ENCODE measurements at places on chromosomes 6 and 20.
A peak's percentile ranks its signal among the peaks of the same experiment; 100 is the strongest.

- no peak for DNase-seq
These were observed 246.9 kb downstream of the SOX4 start for GRCh38 chr6:21840428-21840827.

GRCh38 chr20:59573837-59574236, 30.5 kb upstream of the PHACTR3 start:
- DNase-seq, result peak; percentile 63

- no peak for DNase-seq
These were observed 763.5 kb upstream of the MAP3K7 start for GRCh38 chr6:91350146-91350908.

DNA sequence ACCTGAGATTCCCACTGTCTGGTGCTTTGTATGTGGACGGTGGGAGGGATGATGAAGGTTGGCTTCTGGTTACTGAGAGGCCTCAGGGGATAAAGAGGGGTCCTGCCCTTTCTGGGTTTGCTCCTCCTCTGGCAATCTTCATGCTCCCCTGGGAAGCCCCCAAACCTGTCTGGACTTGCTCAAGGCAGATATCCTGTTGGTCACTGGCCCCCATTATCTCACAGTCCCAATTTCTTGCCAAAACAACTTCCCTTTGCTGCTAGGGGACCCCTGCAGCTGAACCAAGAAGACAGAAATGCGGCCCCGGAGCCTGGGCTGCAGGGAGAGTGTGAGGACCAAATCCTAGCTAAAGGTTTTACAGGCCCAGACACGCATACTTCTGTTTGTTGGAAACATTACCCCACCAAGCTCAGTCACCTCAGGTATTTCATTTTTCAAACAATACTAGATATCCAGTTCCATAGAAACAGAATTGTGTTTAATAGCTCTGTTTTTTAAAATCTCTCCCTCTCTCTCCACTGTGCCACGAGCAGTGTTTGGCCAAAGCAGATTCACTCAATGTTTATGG, 63.4 kb upstream of the MRPS10 start:
- DNase-seq, result no peak

GRCh38 chr6:100663219-100663863, 198.6 kb upstream of the SIM1 start:
- DNase-seq, result no peak

GRCh38 chr6:168686831-168687730, 246.1 kb downstream of the SMOC2 start:
- no peak for DNase-seq

All from type B pancreatic cell (in vitro differentiated cells).